ENCODE measurements at places on chromosomes 5 and 9. TPM values are rescaled to one million over a fixed set of nuclear protein-coding genes. Genes with fewer than 3 reads are reported as not detected.

The LRRC70 gene
- total RNA-seq = 0.14 TPM

The ABITRAM gene
- 21.0 TPM for total RNA-seq

The PHF24 gene
- total RNA-seq = 0.07 TPM

The THBS4 gene
- total RNA-seq = not detected

The NSG2 gene
- total RNA-seq = not detected

The MCC gene
- 0.26 TPM for total RNA-seq

The TRIM7 gene
- total RNA-seq = 42.8 TPM

The ANGPTL2 gene
- total RNA-seq = not detected

The CMBL gene
- total RNA-seq = 22.2 TPM

The CDH6 gene
- total RNA-seq = 0.10 TPM

The CD72 gene
- 0.06 TPM for total RNA-seq

The GARIN3 gene
- not detected for total RNA-seq

The SPATA31D4 gene
- not detected for total RNA-seq

The MEF2C gene
- total RNA-seq = not detected

The PCDH12 gene
- not detected for total RNA-seq

The SLC34A1 gene
- not detected for total RNA-seq

The UCK1 gene
- total RNA-seq = 18.5 TPM

The SLC28A3 gene
- total RNA-seq = not detected

The IFNA2 gene
- total RNA-seq = not detected

The MRPL22 gene
- 63.0 TPM for total RNA-seq

The EDIL3 gene
- 0.16 TPM for total RNA-seq

The OLFM1 gene
- 11.5 TPM for total RNA-seq

The OR1Q1 gene
- total RNA-seq = not detected

The FOXD4L3 gene
- not detected for total RNA-seq

The FAM169A gene
- total RNA-seq = 8.8 TPM

The PCA3 gene
- not detected for total RNA-seq

The PTGDS gene
- not detected for total RNA-seq

The CD14 gene
- total RNA-seq = 4.0 TPM

The NFIL3 gene
- 13.7 TPM for total RNA-seq

The MYO10 gene
- total RNA-seq = 67.4 TPM

The PAEP gene
- total RNA-seq = 0.20 TPM

The AJM1 gene
- 3.5 TPM for total RNA-seq

The PRR16 gene
- total RNA-seq = not detected

The TMEFF1 gene
- 1.5 TPM for total RNA-seq

The ADAM19 gene
- 14.4 TPM for total RNA-seq

The UQCRQ gene
- total RNA-seq = 494 TPM

The PCDHGA8 gene
- total RNA-seq = not detected

The MARCHF3 gene
- total RNA-seq = 0.90 TPM

The AGXT2 gene
- not detected for total RNA-seq

The ANKRD18A gene
- total RNA-seq = 12.4 TPM

The PCDHGA3 gene
- total RNA-seq = 0.02 TPM

The IFNA21 gene
- not detected for total RNA-seq

The GPR150 gene
- total RNA-seq = 0.08 TPM

The LCN15 gene
- not detected for total RNA-seq

The RNF224 gene
- 0.13 TPM for total RNA-seq

Measured in A549 treated with DMSO at 1 μM for 4 hours (cell line).